A673 (cell line): ENCODE measurements at places on chromosomes 4 and X. TPM values are rescaled to one million over a fixed set of nuclear protein-coding genes. Genes with fewer than 3 reads are reported as not detected.

DNA sequence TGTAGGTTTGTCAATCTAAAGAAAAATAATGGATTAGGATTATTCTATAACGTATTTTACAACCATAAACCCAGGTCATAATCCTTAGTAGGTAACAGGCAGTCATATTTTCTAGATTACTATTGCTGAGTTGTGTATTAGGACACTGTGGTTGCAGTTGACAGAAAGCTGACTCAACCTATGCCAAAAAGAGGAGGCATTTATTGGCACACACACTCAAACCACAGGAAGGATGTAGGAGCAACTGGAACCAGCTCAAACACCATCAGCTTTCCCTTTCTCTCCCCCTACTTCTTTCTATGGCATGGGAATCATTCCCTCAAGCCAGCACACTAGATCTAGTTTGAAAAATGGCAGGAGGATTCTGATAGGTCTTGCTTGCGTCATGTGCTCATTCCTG is 136.4 kb upstream of the FAM9C start:
- no peak for DNase-seq
- no peaks in the 10 kb centered on the region for H3K36me3 ChIP-seq
- no peaks in the 10 kb centered on the region for H3K27me3 ChIP-seq
- no peak overlapping the region for H3K27ac ChIP-seq
- no peaks in the 10 kb centered on the region for H3K4me1 ChIP-seq
- H3K4me3 ChIP-seq = no peak overlapping the region

DNA sequence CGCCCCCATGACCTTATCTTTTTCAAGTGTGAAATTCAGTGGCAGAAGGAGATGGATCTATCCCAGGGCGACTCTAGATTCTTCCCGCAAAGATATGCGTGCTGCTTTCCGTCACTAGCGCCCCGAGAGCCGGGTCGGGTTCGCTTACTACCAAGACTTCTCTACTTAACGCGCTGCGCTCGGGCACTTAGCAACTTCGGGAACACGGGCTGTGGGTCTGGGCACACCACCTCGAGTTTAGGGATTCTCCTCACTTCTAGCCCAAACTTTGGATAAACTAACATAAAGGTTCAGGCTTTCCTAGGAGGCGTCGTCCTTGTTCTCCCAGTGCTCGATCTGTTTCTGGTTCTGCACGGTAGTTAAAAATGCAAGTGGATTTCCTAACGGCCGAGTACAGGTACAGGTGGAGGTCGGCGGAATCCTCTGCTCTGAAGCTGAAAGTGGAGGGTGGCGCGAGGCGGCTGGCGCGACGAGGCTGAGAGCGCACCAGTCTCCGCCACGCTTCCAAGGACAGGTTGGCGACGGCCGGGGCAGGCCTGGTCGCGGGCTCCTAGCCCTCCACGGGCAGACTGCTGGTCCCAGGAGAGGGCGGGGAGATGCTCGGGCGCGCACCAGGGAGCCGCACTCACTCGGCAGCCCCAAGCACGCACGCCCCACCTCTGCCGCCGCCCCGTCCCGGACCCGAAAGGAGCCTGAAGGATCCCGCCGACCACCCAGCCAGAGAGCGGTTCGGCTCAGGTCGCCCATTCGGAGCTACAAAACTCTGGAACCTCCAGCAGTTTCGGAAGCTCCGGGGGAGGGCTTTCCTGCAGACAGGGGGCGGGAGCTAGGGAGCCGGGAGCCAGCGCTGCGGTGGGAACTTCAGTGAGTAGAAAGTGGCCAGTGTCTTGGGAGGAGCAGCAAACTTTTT is 100.8 kb upstream of the TENM3 start:
- no peak overlapping the region for H3K27ac ChIP-seq
- H3K4me3 ChIP-seq = peak overlapping the region; percentile 85
- H3K27me3 ChIP-seq = peaks cover 4% of the 10 kb centered on the region
- peaks cover 31% of the 10 kb centered on the region for H3K4me1 ChIP-seq
- peak; percentile 24 for DNase-seq

GRCh38 chr4:138639018-138639741 is 376.4 kb upstream of the NOCT start:
- no peaks in the 10 kb centered on the region for H3K4me1 ChIP-seq
- no peak overlapping the region for H3K27ac ChIP-seq
- peaks cover 5% of the 10 kb centered on the region for H3K27me3 ChIP-seq
- DNase-seq = no peak
- no peak overlapping the region for H3K4me3 ChIP-seq

Gene IL9R
- total RNA-seq = 0.44 and 0.56 TPM in 2 replicates

Gene GYPA
- total RNA-seq = not detected in 2 replicates

Gene FOXP3
- total RNA-seq = 0.20 TPM in 1 of 2 replicates, not detected in the other

DNA sequence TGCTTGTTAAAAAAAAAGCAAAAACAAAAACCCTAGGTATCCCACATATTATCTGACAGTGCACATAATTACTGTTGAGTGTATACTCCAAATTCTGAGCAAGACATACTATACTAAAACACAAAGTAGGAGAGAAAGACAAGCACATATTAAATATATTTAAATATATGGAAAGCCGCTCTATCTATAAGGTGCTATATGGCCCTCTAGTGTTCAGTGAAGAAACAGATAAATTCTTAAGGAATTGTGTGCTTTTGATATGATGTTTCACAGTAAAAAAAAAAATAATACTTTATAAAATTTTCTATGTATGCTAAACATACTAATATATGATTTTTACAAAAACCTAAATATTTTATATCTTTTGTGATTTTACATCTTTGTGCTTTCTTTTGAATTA is 137.8 kb downstream of the FBXW7 start:
- DNase-seq = peak; percentile 51
- no peaks in the 10 kb centered on the region for H3K27me3 ChIP-seq
- H3K4me3 ChIP-seq = no peak overlapping the region

Gene OTC
- total RNA-seq = not detected in 2 replicates

- H3K4me1 ChIP-seq = no peaks in the 10 kb centered on the region
- no peak overlapping the region for H3K27ac ChIP-seq
- no peak for DNase-seq
- H3K36me3 ChIP-seq = no peaks in the 10 kb centered on the region
- H3K4me3 ChIP-seq = no peak overlapping the region
Measured at GRCh38 chr4:115720611-115721010, 607.2 kb upstream of the NDST4 start.

Gene CYLC1
- not detected in 2 replicates for total RNA-seq

DNA sequence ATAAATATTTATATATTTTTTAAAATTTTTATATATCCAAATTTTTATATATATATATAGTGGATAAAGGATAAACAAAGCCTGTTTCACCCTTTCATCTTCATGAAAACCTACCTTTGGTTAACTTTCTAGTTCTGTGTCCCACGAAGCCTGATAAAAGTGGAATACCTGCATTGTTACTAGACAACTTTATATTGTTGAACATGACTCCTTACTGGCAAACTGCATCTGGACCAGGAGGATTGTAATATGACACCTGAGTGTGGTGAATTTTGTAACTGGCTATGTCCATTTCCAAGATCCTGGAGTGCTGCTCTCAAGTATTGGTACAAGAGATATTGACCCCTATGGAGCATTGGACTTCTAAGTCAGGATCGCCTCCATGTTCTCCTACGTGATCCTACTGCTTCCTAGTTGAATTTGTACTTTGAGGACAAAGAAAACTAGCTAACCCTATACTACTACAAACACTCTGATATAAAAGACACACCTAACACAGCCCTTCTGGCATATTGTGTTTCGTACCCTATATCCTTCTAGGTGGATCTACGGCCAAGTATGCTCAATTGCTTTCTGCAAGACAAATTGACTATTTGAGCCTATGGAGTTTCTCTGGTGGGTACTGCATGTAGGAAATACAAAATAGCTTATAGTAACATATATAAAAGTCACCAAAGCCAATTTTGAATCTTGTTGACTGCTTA is 61.3 kb upstream of the PRRG1 start:
- H3K27ac ChIP-seq = no peak overlapping the region
- no peak for DNase-seq
- no peaks in the 10 kb centered on the region for H3K4me1 ChIP-seq
- no peaks in the 10 kb centered on the region for H3K27me3 ChIP-seq
- H3K4me3 ChIP-seq = no peak overlapping the region
